ENCODE measurements at places on chromosomes 12 and 14.

- H3K4me1 ChIP-seq = no peaks in the 10 kb centered on the region
- no peaks in the 10 kb centered on the region for H3K27me3 ChIP-seq
- no peak for DNase-seq
- H3K36me3 ChIP-seq = no peaks in the 10 kb centered on the region
- H3K27ac ChIP-seq = no peak overlapping the region
These were observed 102.5 kb upstream of the DIO2 start for GRCh38 chr14:80313806-80314205.

DNA sequence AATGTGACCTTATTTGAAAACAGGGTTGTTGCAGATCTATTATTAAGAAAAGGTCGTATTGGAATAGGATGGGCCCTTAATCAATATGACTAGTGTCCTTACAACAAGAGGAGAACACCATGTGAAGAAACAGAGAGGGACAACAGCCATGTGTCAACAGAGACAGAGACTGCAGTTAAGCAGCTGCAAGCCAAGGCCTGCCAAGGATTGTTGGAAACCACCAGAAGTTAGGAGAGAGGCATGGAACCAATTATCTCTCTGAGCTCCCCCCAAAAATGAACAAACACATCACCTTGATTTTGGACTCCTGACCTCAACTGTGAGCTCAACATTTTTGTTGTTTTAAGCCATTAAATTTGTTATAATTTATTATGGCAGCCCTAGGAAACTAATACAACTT, 214.6 kb upstream of the PRKD1 start:
- no peak overlapping the region for H3K4me3 ChIP-seq
- H3K27ac ChIP-seq = no peak overlapping the region
- H3K27me3 ChIP-seq = no peaks in the 10 kb centered on the region
- DNase-seq = no peak
- H3K4me1 ChIP-seq = no peaks in the 10 kb centered on the region

DNA sequence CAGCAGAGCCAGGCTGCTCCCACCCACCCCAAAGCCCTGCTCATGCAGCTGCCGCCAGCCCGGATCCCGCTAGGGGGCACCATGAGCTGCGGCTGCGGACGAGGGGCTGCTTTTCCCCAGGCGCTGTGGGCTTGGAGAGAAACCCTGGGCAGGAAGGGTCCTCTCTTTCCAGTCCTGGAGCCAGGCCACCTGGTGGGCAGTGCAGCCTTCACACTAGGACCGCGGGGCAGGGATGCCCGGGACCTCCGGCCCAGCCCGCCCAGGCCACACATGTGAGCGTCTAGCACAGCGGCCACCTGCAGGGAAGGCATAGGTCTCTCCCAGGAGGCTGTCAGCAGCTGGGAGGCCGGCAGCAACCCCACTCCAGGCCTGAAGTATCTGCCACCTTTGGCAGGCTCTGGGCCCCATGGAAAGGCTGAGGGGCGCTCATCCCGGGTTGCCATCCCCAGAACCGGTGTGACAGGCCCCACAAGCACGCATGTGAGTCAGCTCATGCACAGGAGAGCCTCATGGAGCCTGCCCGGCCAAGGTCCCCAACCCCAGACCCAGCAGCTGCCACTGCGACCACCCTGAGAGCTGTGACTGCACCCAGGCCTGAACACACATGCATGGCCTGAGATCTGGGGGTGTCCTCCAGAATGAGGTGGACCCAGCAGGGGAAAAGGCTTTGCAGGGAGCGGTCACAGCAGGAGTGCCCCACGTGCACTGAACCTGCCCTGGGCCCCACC, 280.0 kb upstream of the RTL1 start:
- H3K4me1 ChIP-seq = no peaks in the 10 kb centered on the region
- H3K27ac ChIP-seq = no peak overlapping the region
- H3K36me3 ChIP-seq = no peaks in the 10 kb centered on the region

DNA sequence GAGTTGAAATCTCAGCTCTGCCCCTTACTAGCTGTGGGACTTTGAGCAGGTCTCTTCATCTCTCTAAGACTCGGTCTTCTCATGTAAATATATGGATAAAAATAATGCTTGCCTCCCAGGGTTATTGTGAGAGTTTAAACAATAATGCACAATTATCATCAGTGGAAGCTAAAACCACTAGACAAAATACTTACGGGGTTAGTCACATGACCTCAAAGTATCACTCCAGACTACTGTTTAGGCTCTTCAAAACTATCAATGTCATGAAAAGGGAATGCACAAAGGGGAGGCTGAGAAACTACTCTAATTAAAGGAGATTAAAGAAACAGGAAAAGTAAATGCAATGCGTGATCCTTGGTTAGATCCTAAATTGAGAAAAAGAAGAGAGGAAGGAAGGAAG, 24.5 kb upstream of the TSPAN11 start:
- H3K27ac ChIP-seq = no peak overlapping the region
- no peaks in the 10 kb centered on the region for H3K4me1 ChIP-seq
- no peaks in the 10 kb centered on the region for H3K27me3 ChIP-seq
- no peak overlapping the region for H3K4me3 ChIP-seq

- DNase-seq = peak; percentile 15
- H3K27ac ChIP-seq = no peak overlapping the region
- H3K4me3 ChIP-seq = no peak overlapping the region
- no peaks in the 10 kb centered on the region for H3K4me1 ChIP-seq
These were observed 891.1 kb downstream of the TMEM121 start for GRCh38 chr14:106417224-106418049.

DNA sequence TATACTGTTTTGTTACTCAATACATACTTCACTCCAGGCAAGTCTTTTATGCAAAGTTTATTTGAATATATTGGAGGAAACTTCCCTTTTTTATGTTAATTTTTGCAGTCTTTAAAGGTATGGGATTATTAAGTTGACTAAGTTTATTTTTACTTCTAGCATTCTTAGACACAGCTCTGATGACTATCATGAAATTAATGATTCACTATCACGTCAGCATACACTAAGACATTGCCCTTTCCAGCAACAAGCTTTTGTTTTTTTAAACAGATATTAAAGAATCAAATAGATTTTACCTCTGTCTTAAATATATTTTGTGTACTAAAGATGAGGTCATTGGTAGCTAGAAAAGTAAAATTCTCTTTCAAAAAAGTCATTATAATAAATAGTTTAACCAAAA, 52.1 kb downstream of the DERA start:
- H3K4me1 ChIP-seq = no peaks in the 10 kb centered on the region
- H3K36me3 ChIP-seq = no peaks in the 10 kb centered on the region
- DNase-seq = no peak
- H3K4me3 ChIP-seq = no peak overlapping the region

DNA sequence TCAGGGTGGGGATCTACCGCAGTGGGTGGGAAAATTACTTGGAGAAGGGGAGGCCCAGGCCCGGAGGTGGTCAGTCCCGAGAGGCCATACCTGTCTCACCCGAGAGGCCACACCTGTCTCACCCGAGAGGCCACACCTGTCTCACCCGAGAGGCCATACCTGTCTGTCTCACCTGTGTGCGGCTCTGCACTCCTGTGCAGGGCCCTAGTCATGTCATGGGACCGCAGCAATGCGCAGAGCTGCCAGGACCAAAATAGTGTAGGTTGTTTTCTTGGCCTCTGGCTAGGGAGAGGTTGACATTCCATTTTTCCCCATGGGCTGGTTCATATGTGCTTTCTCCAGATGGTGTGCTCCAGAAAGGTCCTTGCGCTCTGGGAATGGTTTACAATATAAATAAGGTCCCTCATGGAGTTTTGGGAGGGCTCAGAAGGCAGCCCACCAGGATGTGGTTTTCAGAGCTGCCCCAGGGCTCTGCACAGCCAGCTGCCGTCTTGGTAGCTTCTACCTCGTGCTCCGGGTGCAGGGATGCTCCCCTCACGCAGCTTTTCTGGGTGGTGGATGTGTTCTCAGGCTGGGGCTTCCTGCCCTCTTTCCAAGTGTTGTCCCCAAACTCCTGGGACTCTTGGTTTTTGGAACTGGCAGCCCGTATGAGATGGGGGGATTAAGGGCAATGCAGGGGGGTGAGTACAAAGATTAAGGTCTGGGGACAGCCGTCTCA, 58.2 kb downstream of the CACNA1C start:
- peak overlapping the region; percentile 4 for H3K27ac ChIP-seq
- no peak for DNase-seq
- no peaks in the 10 kb centered on the region for H3K27me3 ChIP-seq

DNA sequence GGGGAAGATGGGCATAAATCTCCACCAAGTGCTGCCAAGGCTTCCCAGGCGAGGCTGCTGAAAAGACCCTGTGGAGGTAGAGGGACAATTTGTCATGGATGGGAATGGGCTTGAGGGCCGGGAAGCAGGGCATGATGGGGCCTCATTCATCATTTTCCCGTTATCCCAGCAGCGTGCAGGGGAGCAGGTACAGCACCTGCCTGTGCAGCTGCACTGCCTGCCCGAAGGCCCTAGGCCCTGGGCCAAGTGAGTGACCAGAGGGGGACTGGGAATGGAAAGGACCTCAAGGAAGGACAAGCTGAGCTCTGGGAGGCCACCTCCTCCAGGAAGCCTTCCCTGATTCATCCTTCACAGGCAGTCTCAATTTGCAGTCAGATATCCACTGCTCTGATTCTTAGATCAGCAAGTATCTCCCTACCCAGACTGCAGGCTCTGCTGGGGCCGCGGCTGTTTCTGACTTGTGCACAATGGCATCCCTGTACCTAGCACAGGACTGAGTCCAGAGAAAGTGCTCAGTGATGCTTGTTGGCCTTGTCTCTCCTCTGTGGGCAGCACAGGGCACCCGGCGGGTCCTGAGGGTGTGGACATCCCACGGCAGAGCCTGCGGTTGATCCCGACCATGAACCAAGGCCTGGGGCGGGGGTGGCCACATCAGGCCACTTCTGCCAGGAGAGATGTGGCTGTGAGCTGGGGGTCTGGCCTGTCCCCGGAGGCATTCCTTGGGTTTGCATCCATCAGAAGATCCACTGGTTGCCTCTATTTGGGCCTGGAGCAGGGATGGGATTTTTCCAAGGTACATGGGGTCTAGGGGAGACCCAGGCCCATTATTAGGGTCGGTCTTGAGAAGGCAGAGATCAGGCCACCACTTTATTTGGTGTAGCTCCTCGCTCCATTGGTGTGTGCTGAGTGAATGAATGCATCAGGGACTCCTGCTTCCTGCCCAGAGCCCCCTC, 167.3 kb upstream of the RTL1 start:
- DNase-seq = peak; percentile 6
- no peak overlapping the region for H3K4me3 ChIP-seq
- H3K27ac ChIP-seq = no peak overlapping the region
- H3K4me1 ChIP-seq = no peaks in the 10 kb centered on the region

GRCh38 chr12:128793701-128794100, 30.1 kb downstream of the SLC15A4 start:
- no peaks in the 10 kb centered on the region for H3K4me1 ChIP-seq
- H3K4me3 ChIP-seq = no peak overlapping the region
- no peaks in the 10 kb centered on the region for H3K27me3 ChIP-seq
- DNase-seq = no peak
- H3K36me3 ChIP-seq = no peaks in the 10 kb centered on the region
- H3K27ac ChIP-seq = no peak overlapping the region

GRCh38 chr14:76022991-76023390, 37.4 kb downstream of the IFT43 start:
- no peak overlapping the region for H3K4me3 ChIP-seq
- no peaks in the 10 kb centered on the region for H3K36me3 ChIP-seq
- no peak for DNase-seq
- no peaks in the 10 kb centered on the region for H3K27me3 ChIP-seq

DNA sequence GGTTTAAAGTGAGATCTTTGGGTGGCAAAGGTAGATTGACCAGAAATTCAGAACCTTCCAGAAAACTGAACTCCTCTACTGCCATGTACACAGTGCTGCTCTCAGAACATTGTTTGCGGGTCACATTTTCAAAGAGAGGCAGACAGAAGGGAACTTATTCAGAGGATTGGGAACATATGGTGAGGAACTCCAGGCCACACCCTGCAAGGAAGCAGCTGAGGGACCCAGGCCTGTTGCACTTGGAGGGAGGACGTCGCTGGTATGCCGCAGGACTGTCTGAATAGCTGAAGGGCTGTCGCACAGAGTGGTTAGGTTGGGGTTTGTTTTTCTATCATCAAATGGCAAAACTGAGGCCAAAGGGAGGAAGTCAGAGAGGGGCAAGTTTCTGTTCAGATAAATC, 441.1 kb downstream of the DPF3 start:
- H3K4me3 ChIP-seq = no peak overlapping the region
- H3K36me3 ChIP-seq = no peaks in the 10 kb centered on the region
- no peak for DNase-seq
- no peaks in the 10 kb centered on the region for H3K27me3 ChIP-seq
- H3K4me1 ChIP-seq = no peaks in the 10 kb centered on the region

GRCh38 chr14:20624495-20625070, 16.9 kb downstream of the OR6S1 start:
- no peaks in the 10 kb centered on the region for H3K4me1 ChIP-seq
- no peak for DNase-seq
- no peak overlapping the region for H3K4me3 ChIP-seq
- no peak overlapping the region for H3K27ac ChIP-seq
- H3K36me3 ChIP-seq = no peaks in the 10 kb centered on the region

DNA sequence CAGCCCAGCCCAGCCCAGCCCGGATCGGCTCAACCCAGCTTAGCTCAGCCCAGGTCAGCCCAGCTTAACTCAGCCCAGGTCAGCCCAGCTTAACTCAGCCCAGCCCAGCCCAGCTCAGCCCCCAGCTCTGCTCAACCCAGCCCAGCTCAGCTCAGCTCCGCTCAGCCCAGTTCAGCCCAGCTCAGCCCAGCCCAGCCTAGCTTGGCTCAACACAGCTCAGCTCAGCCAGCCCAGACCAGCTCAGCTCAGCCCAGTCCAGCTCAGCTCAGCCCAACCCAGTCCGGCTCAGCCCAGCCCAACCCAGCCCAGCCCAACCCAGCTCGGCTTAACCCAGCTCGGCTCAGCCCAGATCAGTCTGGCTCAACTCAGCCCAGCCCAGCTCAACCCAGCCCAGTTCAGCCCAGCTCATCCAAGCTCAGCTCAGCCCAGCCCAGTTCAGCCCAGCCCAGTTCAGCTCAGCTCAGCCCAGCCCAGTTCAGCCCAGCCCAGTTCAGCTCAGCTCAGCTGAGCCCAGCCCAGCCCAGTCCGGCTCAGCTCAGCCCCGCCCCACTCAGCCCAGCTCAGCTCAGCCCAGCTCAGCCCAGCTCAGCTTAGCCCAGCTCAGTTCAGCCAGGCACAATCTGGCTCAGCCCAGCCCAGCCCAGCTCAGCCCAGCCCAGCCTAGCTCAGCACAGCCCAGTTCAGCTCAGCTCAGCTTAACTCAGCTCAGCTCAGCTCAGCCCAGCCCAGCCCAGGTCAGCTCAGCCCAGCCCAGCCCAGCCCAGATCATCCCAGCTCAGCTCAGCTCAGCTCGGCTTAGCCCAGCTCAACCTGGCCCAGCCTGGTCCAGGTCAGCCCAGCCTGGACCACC, 331.7 kb downstream of the TMEM121 start:
- DNase-seq = peak; percentile 6
- H3K27ac ChIP-seq = no peak overlapping the region
- H3K4me3 ChIP-seq = no peak overlapping the region
- H3K36me3 ChIP-seq = no peaks in the 10 kb centered on the region
- no peaks in the 10 kb centered on the region for H3K27me3 ChIP-seq

DNA sequence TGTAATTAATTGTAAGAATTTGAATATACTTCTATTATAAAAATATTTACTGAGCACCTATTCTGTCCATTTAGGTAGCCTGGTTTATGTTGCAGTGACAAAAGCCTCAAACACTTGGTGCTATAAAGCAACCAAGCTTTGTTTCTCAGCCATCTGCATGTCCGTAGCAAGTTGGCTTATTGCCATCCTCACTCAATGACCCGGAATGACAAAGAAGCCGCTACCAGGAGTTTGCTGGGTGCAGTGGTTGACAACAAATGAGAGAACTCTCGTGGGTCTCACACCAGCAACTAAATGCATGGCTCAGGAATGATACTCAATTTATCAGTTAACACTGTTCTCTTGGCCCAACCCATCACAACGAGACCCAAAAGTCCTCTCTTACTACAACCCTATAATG, 553.1 kb downstream of the DIO2 start:
- H3K36me3 ChIP-seq = no peaks in the 10 kb centered on the region
- H3K4me3 ChIP-seq = no peak overlapping the region
- H3K4me1 ChIP-seq = no peaks in the 10 kb centered on the region
- H3K27me3 ChIP-seq = no peaks in the 10 kb centered on the region
- no peak overlapping the region for H3K27ac ChIP-seq
- no peak for DNase-seq
